NCI-H187 (cell line): ENCODE measurements at places on chromosomes 7 and 10.

- no peak for DNase-seq
These were observed 449.0 kb upstream of the IGFBP3 start for GRCh38 chr7:46369933-46370654.

DNA sequence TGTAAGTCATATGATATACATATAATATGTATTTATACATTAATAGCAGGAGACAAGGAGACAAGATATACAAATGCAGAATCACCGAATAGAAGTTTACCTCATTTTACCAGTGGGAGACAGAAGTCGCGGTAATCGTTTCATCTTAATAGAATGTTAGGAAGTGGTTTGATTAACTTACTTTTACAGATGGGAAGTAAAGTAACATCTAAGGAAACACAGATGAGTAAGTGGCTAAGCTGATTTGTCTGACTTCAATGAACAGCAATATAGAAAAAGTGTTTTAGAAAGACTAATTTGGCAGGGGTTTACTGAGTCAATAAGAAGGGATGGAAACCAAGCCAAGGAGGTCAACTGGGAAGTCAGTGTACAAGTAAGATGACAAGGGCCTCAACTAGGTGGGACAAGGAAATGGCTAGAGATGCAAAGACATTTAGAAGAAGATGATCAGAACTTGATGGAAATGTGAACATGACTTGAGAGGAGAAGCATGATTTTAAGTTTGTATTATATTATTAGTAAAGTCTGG, 36.2 kb upstream of the FAM133B start:
- DNase-seq: no peak

DNA sequence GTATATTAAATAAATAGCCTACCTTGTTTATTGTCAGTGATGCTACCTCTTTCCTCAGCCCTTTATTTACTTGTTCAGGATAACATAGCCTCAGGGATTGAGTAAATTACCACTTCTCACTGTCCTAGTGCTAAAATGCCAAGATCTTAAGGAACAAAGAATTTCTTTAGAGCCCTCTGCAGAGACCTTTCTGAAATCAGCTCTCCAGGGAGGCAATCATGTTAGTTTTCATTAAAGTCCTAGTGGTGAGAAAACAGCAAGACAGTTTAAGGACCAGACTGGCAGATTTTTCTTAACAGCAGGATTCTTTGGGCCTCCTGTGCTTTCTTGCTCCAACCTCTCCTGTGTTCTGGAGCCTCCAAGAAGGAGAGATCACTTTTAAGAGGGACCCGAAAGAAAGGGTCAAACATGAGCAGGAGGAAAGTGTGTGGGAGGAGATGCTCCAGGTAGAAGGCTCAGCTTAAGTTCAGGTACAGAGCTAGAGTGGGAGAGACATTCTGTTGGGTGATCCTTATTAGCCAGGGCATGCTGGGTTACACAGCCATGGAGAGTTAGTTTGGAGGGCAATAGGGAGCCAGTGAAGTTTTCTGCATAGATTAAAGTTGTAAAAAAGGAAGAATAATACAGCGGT, 1.2 kb upstream of the PLCE1 start:
- DNase-seq: no peak

DNA sequence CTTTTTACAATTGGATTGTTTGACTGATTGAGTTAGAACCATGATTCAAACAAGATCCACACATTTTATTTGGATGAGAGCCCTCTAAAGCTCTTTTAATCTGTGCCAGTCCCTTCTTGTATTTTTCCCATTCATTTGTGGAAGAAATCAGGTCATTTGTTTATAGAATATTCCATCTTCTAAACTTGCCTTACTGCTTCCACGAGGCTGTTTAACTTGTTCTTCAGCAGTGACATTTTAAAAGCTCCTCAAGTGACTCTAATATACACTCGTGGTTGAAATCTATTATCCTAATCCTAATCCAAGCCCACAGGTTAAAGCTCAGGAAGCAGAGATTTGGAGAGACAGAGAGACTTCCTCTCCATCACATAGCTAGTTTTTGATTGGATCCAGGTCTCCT, 155.4 kb upstream of the SVIL start:
- no peak for DNase-seq

- no peak for DNase-seq
These were observed 141.4 kb downstream of the HERPUD2 start for GRCh38 chr7:35553519-35553918.

DNA sequence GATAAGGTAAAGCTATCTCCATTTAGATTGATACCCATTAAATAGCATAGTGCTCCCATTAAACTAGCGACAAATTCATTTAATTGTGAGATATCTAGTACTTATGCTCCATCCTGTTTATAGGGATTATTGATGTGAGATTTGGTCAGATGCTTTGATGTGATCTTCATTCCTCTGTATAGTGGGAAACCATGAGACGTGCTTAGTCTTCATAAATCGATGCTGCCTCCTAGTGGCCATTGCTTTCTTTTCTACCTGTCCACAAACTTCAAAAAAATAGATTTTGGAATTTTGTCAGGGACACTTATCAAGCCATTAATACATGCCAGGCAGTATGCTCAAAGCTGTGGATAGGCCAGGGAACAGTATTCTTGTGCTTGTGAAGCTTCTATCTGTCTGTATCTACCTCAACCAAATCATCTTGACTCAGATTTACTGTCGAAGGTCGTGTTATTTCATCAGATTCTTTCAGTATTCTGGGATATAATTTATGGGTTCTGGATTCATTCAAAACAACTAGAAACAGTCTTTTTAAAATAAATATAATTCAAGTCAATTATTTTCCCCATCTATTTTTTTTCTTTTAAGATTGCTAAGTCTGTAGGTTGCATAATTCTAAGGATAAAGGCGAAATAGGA, 12.0 kb downstream of the LSM8 start:
- DNase-seq: peak; percentile 35

DNA sequence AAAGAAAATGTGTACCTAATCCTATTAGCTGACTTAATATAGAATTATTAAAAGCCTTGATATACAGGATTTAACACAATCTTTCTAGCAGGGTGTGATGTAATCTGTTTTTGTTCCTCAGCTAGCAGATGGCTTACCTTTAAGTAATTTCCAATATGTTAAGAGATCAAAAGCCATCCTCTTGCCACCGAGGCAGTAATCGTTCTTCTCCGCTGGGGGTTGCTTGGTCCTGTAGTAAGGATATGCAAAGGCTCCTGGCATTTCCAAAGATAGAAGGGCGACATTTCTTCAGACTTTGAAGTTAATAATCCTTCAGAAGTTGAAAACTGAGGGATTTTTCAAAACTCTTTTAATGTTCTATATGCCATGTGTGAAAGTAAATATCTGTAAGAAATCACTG, 156.4 kb downstream of the FZD1 start:
- DNase-seq: no peak

- no peak for DNase-seq
These were observed 8.2 kb downstream of the LOXL4 start for GRCh38 chr10:98259606-98260315.

- no peak for DNase-seq
These were observed 754 bp downstream of the GSTO1 start for GRCh38 chr10:104255311-104255981.

DNA sequence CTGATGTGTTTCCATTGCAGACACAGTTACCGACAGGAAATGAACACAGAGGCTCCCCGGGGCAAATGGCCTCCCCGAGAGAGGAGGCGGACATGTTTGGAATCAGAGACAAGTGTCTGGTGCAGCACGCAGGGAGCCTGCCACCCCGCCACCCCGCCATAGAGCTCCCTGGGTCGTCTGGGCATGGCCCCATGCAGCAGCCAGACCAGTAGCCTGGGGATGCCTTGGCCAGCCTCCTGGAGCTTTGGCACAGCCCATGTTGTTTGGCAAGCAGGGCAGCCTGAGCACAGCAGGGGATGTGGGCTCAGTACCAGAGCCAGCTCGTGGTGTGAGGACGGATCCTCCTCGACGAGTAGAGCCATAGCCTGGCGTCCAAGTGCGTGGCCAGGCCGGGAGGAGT, 80.8 kb downstream of the NKX6-2 start:
- DNase-seq: no peak

DNA sequence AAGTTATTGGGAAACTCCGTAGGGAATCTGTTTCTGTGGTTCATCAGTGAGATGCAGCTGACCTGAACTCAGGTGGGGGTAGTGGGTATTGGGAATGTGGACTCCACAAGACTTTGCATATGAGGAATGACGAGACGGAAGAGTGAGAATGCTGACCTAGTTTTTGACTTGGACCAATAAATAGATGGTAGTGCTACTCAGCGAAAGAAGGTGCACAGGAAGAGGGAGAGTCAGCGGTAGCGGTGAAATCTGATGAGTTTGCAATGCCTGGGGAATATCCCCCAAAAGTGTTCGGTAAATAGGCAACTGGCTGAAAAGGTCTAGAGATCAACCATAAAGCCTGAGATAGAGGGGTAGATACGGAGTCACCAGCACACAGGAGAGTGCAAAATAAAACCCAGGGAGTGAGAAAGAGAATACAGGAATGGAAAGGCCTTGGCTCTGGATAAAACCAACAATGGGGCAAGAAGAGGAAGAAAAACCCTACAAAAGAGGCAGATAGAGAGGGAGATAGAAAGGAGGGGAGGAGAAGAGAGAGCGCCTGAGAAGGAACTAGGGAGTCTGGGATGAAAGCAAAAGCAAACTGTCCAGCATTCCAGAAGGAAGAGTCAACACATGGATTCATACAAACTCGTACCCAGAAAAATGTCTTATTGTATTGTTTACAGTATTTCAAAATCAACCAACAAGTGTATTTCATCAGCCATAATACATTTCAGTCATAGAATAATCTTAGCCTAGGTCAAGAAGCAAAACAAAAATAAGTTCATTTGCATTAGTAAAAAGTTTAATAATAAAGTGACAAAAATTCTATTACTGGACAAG, 5.4 kb downstream of the ARHGAP21 start:
- no peak for DNase-seq

DNA sequence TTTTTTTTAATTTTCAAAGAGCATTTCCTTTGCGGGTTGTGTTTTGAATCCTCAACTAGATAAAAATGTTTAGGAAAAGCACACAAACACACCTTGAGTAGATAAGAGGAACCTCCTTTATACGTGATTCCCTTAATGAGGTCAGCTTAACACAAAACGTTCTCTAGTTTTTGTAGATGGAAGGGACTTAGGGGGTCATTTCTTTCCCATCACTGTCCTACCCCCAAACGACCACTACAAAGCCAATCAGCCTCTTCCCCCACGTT, 1.2 kb downstream of the SUV39H2 start:
- DNase-seq: no peak

DNA sequence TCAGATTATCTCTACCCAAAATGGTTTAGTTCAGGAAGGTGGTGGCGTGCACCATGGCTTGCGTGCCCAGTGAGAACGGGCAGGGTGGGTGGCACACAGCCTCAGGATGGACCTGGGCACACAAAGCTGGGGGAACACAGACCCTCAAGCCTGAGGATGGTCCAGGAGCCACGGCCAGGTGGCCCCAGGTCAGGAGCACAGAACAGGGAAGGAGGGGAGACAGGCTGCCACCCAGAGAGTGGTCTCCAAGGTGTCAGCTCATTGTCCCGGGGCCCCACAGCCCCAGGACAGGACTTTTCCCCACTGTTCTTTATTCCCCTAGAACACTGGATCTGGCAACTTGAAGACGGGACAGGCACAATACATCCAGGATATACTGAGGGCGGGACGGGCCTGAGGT, 75.6 kb upstream of the MGMT start:
- no peak for DNase-seq

DNA sequence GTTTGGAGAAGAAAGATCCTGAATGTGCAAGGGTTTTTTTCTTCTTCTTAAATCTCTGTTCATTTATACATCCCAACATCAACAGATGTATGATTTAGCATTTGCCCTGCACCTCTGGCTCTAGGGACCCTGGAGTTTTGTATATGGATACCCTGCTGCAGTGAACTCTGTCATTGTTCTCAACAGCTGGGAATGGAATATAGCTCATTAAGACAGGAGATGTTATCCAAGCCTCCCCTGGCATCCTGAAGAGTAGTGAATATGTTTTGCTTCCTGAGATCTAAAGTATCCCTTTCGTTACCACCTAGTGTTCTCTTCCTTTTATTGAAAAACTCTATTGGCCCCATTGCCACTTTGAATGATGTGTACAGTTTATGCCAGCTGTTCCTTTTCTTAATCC, 275.9 kb downstream of the EXOC4 start:
- DNase-seq: no peak

DNA sequence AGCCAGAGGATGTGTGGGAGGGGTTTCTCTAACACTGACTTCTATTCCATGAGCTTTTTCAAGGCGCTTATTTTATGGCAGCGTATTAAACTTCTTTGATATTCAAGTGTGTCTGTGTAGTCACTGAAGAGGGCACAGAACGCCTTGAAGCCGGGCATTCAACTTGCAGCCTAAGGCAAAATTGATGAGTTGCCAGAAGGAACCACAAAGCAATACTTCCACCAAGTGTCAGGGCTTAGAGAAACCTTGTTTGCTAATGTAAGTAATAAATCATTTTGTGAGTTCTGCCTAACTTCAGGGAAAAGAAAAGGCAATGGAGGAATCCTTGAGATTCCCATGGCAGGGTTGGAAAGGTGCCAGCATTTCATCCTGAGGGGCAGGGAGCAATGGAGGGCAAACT, 163.8 kb downstream of the LCOR start:
- no peak for DNase-seq

GRCh38 chr7:27113991-27114769, 11.7 kb upstream of the HOXA2 start:
- no peak for DNase-seq

DNA sequence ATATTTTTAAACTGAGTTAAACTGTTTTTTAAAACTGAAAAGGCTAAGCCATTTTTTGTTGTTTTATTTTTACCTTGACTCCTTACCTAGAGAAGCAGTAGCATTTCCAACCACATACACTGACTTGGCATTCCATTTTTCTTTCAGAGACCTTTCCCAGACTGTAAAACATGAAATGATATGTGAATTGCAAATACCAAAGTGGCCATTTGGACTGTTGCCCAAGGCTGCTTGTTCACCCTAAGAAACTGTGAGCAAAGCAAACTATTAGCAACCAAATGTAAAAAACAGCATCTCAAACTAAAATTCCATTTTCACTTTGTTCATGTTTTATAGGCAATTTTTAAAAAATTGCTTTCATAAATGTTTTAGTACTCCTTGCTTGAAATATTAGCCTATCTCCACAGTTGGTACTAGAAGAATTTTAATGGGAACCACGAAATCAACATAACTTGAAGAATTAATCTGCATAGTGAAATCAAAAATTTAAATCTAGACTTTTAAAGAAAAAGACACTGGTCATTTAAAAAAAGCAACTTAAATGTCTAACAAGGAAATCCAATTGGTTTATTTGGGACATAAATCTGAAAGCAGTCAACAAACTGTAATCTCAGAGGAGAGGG, 10.8 kb downstream of the UROS start:
- no peak for DNase-seq

GRCh38 chr7:26390016-26390415, 98.4 kb downstream of the SNX10 start:
- no peak for DNase-seq
